ENCODE measurements at places on chromosomes 4 and X.
A peak's percentile ranks its signal among the peaks of the same experiment; 100 is the strongest.

- no peak for DNase-seq
Measured at GRCh38 chrX:21657318-21658151, 595 bp downstream of the KLHL34 start.

DNA sequence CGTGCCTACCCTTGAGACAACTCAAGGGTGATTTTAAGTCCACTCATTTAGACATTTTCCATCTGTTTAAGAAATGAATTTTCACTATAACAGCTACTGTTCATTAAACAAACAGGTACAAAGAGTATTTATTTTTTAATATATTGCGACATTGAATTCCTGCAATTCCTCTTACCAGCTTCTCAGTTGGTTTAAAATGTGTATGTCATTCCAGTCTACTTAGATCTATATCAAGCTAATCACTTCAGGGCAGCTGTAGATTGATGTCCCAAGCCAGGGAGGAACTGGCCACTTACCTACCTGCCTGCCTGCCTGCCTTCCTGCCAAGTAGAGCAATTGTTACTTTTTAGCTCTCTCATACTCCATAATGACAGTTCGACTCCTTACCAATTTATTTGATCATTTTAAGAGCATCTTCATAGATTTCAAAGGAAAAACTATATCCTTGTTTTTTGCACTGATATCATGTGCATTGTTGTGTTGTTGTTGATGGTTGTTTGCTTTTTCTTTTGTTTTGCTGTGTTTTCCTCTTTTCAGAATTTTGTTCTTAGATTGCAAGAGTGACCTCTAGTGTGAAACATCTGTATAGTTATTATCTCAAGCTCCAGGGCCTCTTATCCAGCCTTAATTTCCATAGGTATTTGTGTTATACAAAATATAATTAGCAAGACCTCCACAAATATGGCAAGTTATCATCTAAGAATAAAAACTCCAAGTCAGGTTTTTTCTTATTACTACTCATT is 120.9 kb upstream of the NRK start:
- DNase-seq, result no peak

DNA sequence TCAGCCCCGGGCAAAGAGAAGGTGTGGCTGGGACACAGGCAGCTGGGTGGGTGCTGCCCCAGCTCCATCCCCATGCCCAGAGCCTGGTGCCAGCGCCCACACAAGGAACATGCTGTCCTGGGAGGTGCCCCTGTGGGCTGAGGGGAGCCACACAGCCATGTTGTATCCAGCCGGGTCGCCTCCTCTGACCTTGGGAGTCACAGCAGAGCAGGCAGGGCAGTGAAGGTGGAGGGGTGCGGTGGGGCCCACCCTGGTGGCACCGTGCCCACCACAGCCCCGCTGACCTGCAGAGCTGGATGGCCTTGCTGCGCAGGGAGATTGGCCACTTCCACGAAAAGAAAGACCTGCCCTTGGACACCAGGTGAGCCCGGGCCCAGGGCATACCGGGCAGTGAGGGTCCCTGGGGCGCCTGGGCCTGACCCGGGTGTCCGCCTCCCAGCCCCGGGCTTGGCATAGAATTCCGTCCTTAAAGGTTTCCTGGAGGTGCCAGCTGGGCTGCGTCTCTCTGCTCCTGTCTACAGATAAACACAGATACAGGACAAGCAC is 18.7 kb upstream of the ADD1 start:
- DNase-seq, result no peak

- no peak for DNase-seq
Measured at GRCh38 chr4:5471206-5471605, 237.2 kb downstream of the EVC2 start.

DNA sequence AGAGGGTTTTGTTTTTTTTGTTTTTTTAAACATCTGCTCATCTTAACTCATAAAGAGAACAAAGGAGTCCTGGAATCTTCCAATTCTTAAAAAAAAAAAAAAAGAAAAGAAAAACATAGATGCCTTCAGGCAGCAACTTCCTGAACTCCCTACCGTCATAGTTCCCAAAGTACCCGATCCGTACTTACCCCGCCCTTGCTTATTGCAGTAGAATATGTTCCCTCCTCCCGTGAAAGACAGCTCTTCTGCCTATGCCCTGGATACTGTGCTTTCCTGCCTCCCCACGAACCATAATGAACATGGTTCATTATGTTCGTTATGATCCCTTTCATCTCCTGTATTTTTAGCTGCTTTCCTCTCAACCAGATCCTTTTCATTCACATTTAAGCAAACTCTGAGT is 40.3 kb downstream of the KLHL5 start:
- DNase-seq, result no peak

GRCh38 chrX:134171661-134172587 is 65.1 kb upstream of the CCDC160 start:
- peak; percentile 46 for DNase-seq

DNA sequence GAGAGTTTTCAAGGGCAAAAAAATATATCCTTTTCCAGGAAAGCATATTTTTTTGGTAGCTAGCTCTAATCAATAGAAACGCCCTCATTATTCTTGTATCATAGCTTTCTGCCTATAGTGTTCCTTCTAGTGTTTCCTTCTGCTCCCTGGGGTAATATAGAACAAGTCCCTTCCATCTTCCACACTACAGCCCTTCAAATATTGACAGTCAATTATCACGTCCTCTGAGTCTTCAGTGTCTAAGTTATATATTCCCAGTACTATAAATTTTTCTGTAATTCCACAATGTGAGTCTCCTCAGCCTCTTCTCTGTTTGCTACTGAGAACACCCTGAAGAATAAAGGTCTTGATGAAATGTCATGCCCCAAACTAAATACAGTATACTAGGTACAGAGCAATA is 1088.0 kb upstream of the PCDH7 start:
- DNase-seq, result no peak

DNA sequence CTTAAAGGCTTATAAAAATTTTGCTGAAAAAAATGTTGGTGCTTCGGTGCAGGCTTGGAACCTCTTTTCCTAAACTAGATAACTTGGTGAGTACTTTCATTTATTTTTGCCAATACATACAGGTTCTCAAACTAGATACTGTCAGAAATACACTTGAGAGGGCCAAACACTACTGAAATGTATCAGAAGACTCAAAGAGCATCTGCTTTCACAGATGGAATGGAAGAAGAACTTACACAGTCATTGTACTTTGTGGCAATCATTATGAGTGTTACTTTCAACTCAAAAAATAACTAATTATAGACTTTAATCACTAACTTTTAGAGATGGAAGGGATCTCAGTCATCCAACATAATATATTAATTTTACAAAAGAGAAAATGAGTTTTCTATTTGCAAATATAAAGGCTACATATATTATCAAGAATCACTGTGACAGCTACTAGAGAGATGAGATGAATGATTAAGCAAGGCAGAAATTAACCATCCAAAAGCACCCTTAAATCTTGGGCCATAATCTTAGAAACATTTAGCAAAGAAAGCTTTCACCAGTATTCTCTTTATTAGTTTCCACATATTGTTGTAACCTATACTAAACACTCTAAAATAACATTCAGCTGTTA is 1.0 kb downstream of the ENAM start:
- DNase-seq, result no peak

DNA sequence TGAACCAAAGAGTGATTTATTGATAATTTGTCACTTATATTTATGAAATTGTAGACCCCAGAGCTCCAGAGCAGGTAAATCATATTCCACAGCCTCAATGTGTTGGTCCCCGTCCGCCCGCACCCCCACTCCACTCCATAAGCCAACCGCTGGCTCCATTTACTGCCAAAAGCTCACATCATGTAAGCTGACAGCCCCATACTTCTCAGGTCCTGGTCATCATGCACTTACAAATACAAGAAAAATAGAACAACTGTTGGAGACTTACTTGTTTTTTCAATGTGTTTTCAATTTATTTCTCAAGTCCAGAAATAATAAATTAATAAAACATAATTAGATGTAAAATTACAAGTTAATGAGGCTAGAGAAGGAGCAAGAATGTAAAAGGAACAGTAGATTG is 235.7 kb upstream of the HAND2 start:
- DNase-seq, result no peak

DNA sequence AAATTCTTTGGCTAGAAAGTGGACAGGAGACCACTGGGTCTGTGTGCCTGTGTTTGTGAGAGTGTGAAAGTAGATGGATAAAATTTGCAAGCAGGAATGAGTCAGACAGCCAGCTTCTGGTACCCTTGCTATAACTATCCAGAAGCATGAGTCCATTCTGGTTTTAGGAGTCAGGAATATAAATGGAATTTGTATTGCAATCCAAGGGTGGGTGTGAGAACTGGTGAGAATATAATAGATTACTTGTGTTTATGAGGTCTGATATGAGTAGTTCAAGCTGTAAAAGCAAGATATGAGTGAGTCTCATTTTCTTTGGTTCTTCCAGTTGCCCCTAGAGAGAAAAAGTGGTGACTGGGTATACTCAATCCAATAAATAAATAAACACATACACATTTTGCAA is 212.7 kb upstream of the TAPT1 start:
- DNase-seq, result no peak

DNA sequence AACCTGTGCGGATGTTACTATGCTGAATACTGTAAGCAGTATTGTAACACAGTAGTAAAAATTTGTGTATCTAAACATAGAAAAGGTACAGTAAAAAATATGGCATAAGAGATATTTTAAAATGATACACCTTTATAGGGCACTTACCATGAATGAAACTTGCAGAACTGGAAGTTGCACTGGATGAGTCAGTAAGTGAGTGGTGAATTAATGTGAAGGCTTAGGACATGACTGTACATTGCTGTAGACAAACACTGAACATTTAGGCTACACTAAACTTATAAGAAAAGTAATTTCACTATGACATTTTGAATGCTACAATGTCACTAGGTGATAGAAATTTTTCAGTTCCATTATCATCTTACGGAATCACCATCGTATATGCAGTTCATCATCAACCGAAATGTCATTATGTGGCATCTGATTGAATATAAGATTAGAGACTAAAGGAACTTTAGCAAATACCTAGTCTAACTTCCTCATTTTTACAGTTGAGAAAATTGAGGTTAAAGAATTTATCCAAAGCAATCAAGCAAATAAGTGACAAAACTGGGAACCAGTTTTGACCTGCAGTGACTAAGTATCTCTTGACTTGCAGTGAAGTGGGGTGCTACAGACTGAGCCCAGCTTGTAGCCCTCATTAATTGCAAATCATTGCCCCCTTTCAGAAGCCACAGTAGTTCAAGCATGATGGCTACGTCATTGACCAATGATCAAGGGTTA is 55.3 kb downstream of the EGF start:
- no peak for DNase-seq

GRCh38 chr4:175127314-175127713 is 209.2 kb downstream of the ADAM29 start:
- DNase-seq, result no peak

GRCh38 chr4:111842336-111842735 is 302.9 kb upstream of the FAM241A start:
- no peak for DNase-seq

- no peak for DNase-seq
Measured at GRCh38 chr4:152684007-152684406, 4.2 kb upstream of the TMEM154 start.

DNA sequence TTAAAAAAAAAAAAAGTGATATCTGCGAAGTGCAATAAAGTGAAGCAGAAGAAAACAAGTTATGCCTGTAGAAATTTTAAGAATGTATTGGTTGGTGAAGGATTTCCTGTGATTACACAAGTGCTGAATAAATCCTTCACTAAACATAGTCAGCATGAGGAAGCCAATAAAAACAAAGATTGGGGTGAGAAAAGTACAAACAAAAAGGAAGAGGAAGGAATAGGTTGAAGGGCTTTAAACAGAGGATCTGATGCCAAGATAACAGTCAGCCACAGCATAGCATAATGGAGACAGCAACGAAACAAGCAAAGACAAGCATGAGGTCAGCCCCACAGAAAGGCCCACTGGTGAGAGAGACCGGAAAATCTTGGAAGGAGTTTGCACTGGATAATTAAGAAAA is 372.2 kb downstream of the ADAM29 start:
- DNase-seq, result no peak

Measured in NCI-H510A (cell line).